Stimulated activated CD4-positive, alpha-beta T cell treated with anti-CD3 and anti-CD28 coated beads, TNF-alpha, amount 100 ng/mL, for 48 hours (primary cell): ENCODE measurements at places on chromosomes 1 and 21.

DNA sequence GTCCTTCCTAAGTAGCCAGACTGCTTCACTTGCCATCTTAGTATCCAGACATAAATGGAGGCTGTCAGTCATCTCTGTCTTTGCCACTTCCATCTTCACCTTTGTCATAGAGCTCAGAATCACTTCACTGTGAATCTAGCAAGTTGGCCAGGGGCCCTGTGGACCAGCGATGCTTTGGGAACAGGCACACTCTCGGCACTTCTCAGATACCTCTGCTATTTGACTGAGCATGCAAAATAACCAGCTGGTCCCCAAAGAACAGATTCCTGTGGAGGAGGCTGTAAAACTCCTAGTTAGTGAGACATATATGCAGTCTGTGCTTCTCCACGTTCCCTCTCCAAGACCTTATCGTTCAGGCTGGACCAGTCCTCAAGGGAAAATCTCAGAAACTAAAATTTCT lies 76.8 kb upstream of the COA6 start:
- no peak for DNase-seq

GRCh38 chr1:237687804-237688203 lies 202.9 kb downstream of the ZP4 start:
- DNase-seq = no peak

DNA sequence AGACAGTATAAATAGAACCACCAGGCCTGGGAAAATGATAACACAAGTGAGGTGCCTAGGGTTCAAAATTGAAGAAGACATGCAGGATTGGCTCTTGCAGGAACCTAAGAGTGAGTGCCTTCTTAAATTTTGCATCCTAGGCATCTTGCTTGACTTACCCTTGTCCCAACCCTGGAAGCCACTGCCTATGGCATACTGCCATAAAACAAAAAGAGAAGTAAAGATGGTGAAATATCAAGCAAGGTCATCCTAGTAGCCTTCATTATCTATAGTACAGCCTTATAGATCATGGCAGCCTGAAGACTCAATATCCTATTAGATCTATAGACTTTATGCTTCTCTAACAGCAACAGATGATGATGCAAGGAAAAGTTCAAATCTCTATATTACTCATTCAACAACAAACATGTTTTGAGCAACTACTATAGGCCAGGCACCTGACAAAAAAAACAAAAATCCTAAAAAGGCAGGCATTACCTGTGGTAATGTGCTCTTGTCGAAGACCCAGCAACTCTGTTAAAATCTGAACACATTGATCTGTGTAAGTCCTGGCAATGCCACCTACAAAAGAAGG lies 6.3 kb downstream of the AP4B1 start:
- DNase-seq = no peak

DNA sequence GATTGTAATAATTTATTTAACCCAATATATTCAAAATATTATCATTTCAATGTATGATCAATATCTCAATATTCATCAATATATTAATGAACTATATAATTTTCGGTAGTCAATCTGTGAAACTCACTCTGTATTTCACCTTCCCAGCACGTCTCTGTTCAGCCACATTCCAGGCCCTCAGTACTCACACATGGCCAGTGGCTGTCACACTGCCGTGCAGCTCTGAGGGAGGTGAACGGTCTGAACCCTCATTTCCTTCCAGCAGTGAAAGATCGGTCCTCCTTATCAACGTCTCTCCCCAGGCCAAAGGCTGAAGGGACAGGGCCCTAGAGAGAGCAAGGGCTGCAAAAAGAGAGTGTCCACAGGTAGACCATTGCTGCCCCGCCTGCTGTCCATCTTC lies 39.5 kb upstream of the ZNF124 start:
- no peak for DNase-seq

GRCh38 chr21:16770266-16770665 lies 742.6 kb upstream of the CXADR start:
- no peak for DNase-seq

- DNase-seq = no peak
Measured at GRCh38 chr1:38875811-38876210, 2.7 kb upstream of the MYCBP start.

DNA sequence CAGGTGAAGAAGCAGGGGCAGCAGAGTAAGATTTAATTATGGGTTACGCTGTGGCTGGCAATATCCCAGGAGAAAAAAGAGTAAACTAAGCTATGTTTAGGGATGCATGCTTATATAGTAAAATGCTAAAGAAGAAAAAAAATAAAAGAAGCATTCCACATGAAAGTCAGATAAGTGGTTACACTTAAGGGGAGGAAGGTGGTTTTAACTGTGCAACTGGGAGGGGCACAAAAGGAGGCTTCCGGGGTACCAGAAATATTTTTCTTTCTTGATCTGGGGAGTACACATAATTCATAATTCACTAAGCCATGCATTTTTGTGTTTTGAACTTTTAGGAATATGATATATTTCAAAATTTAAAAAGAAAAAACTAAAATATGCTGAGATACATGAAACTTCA lies 39.5 kb downstream of the USP48 start:
- DNase-seq = no peak

DNA sequence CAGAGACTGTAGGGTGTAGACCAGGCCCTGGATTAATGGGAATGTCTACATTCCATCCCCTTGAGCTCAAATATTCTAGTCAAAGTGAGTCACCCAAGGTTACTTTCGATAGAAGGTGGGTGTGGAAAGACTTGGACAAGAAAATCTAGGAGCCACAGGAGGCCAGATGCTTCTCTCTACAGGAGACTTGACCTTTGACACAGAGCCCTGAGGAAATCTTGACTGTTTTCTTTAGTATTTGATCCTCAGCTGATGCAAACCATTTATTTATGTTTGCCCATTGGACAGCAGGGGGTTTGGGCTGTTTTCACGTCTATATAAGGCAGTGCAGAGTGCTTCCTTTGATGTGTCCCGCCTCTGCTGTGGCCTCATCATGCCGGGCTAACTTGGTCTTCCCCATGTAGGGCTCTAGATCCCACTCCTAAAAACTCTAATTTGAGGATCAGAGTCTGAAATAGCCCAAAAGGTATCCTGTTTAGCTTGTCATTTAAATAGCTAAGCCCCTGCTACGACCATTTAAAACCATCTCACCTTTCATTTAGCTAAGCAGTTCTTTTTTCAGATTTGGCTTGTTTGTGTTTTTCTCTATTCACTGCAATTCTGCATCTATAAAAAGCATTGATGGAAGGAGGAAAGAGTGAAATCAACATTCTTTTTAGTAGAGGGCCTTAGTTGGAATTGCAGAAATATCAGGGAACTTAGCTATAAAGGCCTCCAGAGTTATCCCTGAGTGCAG lies 15.5 kb upstream of the MAP3K7CL start:
- no peak for DNase-seq

- DNase-seq = no peak
Measured at GRCh38 chr1:224873434-224874369, 55.8 kb upstream of the DNAH14 start.

- no peak for DNase-seq
Measured at GRCh38 chr1:180793451-180793850, 119.2 kb upstream of the KIAA1614 start.

- DNase-seq = no peak
Measured at GRCh38 chr1:91046766-91047165, 24.9 kb upstream of the ZNF644 start.
